Stimulated activated CD4-positive, alpha-beta T cell treated with anti-CD3 and anti-CD28 coated beads, Interleukin-12 subunit alpha, Interleukin-12 subunit beta, amount 100 ng/mL, for 4 hours (primary cell): ENCODE measurements at places on chromosomes 4 and X.

DNA sequence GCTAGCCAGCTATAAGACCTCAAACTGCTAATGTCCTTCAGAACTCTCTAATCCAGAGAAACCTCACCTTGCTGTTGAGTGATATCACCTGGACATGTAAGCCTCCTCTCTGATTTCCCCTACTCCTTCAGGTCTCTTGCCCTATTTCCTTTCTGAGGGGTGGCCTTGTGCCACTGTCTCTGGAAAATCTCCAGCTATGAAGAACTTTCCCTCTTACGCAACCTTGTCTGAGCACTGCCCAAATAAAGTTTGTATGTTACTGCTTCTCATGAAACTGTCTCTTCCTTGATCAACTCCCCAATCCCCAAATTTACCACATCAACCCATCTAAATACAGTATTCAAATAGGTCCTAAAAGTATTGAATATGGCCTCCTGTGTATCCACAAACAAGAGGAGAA lies 53.5 kb upstream of the VEGFD start:
- DNase-seq: no peak

- DNase-seq: no peak
These were observed 37.8 kb upstream of the HPF1 start for GRCh38 chr4:169795585-169795984.

DNA sequence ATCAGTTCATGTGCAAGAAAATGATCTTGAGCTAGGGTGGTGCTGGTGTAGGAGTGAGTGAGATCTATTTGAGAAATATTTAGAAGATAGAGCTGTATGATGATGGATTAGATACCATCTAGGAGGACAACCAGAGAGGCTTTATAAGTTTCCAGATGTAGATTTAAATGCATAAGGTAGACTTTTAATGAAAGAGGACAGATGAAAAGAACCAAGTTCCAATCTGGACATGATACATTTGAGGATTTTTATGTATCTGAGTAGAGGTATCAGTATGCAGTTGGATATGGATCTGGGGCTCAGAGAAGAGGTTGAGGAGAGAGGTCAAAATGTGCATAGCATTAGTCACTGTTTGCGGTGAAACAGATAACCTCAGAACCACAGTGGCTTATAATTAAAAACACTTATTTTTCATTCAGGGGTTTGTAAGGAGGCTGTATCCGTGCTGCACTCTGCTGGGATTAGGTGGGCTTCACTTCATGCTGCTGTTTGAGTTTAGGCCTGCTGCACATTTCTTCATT lies 348.7 kb downstream of the BMPR1B start:
- no peak for DNase-seq

- DNase-seq: no peak
These were observed 151.2 kb downstream of the NAA11 start for GRCh38 chr4:79174490-79175252.

DNA sequence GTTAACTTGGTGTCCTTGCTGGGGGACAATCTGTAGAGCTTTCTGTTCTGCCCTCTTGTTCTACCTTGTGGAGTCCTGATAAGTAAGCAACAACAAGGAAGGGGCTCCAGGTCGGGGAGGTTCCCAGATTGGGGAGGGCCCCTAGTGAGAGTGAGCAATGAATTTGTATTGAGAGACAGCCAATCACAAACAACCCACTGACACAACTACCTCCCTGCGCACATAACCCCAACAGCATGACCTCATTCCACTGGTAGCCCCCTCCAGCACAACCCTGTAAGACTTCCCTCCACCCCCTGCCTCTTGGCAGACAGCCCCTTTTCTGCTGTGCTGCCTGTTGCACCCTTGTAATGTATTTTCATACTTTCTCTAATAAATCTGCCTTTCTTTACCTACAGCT lies 19.7 kb upstream of the PNPLA4 start:
- no peak for DNase-seq

DNA sequence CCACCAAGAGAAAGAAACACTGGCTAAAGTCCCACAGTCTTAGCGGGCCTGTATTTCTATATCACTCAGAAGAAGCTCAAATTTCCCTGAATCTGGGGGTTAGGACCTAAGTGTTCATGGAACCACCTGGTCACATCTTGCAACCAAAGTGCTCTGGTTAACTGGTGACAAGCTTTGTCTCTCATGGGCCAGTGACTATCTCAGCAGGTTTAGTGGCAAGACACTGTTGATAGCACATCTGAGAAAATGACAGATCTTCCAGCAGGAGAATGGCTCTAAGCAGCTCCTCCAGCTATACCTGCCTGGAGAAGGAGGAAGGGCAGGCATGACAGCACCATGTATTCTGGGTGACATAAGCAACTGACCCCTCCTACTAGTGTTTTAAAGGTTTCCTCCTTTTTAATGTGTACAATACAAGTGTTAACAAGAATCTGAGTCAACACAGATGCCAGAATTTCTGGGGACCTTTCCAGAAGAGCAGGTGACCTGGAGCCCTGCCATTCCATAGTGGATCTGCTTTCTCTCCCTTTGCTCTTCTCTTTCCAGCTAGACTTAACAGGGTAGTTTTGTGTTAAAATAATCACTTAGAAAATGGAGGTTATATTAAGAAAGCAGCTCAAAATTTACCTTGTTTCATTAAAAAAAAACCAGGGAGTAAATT lies 17.3 kb upstream of the QRFPR start:
- DNase-seq: no peak

GRCh38 chr4:84796394-84796793 lies 170.1 kb downstream of the WDFY3 start:
- DNase-seq: no peak

DNA sequence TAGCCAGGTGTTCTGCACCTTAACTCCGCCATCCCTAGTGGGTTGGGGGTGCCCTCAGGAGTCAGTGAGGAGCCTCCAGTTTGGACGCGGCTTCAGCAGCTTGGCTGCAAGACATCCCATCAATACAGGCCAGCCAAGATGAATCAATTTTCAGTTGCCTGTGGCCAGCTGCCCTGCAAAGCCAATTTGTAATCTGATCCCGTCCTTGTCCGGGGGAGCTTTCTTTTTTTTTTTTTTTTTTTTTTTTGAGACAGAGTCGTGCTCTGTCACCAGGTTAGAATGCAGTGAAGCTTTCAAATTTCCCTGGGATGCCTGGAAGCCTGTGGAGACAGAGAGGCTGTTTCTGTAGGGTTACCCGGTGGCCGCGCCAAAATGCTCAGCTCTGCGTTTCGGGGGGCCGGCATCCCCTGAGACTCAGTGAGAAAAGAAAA lies 192.5 kb downstream of the ASMT start:
- no peak for DNase-seq

DNA sequence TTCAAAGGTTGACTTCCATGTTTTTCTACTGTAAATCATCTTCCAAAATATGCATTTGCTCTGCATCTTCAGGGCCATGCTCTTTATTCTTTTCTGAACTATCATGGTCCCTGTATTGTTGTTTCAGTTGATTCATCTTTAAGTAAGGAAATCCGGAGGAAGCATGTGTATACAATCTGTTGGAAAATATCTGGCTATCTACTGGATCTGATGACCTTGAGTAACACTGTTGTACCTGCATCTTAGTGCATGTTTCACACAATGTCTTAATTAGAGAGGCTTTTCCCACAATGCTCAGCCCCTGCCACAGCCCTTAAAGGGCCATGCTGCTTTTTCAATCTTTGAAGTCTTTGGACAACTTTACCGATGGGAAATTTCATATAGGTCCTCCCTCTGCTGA lies 61.8 kb upstream of the SH3RF1 start:
- DNase-seq: no peak

GRCh38 chr4:10151182-10151581 lies 34.6 kb upstream of the WDR1 start:
- no peak for DNase-seq

DNA sequence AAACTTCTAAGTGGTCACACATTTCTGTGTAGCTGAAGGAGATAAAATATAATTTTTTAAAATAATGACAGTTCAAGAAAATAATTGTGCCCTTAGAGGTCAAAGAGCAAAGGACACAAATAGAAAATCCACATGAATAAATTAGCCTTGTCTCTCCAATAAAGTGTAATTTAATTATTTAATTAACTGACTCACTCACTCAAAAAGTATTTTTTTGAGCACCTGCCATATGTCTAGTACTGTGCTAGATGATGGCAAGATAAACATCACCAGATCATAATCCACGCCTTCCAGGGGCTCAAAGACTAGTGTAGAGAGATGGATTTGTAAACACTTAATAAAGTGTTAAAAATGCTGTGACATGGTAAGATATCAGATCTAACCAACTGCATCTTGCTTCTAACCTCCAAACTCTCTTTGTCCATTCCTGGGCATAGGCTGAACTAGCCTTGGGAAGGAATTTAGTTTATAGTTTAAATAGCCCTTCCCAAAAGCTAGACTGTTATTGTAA lies 112.5 kb downstream of the SCLT1 start:
- no peak for DNase-seq

- DNase-seq: no peak
These were observed 89.9 kb upstream of the TLR2 start for GRCh38 chr4:153594210-153594609.

- DNase-seq: no peak
These were observed 96.6 kb downstream of the ADRA2C start for GRCh38 chr4:3862640-3863420.

GRCh38 chr4:102715057-102715456 lies 45.7 kb downstream of the MANBA start:
- no peak for DNase-seq

GRCh38 chr4:88698519-88698918 lies 890 bp upstream of the NAP1L5 start:
- no peak for DNase-seq

- no peak for DNase-seq
These were observed 224.0 kb upstream of the HHIP start for GRCh38 chr4:144421839-144422565.

GRCh38 chr4:183960046-183960420 lies 54.9 kb downstream of the STOX2 start:
- DNase-seq: no peak

DNA sequence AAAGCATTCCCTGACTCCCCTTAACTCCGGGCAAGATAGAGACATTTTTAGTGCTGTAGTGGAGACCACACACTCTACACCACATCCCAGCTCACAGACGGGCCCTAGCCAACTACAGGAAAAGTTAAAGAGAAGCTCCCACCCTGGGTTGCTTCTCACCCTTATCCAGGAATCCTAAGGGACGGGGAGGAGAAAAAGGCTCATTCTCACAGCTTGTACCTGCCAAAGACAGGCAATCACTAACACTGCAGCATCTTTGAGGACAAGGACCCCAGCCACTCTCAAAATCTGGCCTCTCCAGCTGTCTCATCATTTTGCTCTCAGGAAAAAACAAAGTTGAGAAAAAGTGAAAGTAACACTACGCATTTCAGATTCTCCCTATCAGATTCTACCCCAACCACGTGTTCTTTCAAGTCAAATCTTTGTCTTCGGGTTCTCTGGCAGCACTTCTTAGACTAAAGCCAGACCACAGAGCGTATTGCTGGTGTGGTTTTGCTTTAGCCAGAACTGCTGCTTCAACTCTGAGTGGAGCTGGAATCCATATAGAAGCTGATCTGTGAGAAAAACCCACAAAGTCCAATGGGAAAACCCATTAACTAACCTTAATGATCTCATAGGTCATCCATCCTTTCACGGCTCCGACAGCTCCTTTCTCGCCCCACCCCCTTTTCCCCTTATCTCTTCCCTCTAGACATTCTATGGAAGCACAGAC lies 605.9 kb upstream of the DIPK2B start:
- DNase-seq: no peak

DNA sequence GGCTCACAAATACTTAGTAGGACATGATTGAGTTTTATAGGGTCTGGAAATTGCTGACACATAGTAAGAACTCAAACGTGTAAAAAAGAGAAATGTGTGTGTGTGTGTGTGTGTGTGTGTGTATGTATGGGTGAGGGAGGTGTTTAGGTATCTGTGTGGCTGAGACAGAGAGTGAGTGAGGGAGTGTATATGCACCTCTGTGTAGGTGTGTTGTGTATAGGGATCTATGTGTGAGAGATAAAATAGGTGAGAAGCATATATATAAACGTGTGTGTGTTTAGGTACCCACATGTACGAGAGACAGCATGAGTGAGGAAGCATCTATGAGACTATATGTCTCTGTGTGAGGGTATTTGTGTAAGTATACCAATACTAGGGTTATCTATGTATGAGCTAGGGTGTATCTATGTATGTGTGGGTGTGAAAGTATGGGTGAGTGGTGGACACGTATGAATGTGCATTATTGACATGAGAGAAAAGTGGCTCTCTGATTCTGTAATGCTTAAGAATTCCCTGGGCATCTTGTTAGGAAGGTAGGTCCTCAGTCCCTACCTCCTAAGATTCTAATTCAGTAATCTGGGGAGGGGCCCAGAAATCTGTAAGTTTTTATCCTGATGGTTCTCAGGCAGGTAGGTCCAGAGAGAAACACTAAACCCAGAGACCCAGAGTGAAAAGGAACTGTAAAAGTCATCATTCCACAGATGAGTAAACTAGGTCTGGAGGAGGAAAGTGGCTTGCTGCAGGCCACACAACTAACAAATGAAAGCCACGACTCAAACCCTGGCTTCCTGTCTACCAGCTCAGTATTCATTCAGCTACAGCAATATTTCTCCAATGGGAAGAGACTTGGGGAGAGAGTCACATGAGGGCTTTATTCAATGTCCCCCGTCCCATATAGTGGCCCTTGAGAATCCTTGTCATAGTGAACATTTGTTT lies 237.0 kb downstream of the IDS start:
- no peak for DNase-seq

GRCh38 chr4:188661502-188661901 lies 522.3 kb downstream of the TRIML1 start:
- DNase-seq: no peak

- no peak for DNase-seq
These were observed 372.2 kb downstream of the INPP4B start for GRCh38 chr4:142473960-142474338.

DNA sequence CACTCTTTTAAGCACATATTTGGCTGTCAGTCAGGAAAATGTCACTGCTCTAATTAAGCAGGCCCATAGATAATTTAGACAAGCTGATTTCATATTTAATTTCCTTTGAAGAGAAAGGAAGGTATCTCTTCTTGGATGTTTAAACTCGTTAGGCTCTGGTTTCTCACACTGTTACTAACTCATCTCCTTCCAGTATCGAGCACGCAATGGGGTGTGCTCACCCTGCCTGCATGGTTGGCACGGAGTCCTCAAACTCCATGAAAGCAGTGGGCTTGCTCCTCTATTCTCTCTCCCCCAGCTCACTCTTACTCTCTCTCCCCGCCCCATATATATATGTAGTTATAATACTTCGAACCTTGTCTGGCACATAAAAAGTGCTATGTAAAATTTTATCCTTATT lies 76.9 kb downstream of the EGF start:
- DNase-seq: no peak

GRCh38 chrX:150696331-150696730 lies 3.1 kb downstream of the MTMR1 start:
- no peak for DNase-seq

DNA sequence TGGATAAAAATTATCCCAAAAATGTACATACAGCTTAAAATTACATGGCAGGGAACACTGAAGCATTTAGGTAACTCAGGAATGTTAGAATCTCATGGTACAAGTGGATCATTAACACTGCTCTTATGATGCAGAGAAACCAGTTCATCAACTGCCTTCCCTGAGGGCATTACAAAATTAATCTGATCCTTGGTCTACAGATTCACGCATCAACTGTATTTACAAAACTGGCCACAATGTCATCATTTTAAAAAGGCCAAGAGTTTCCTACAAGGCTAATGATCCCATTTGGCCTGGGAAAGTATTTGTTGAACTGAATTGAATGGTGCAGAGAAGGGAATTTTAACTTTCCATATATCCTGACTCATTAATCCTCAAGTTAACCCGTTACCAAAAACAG lies 84.6 kb downstream of the TSPAN5 start:
- no peak for DNase-seq
